Lung (tissue), 17 donors: ENCODE measurements at places on chromosomes 3 and 15.

GRCh38 chr3:111723293-111724215 lies 128.4 kb upstream of the ZBED2 start:
- DNase-seq = no peak

DNA sequence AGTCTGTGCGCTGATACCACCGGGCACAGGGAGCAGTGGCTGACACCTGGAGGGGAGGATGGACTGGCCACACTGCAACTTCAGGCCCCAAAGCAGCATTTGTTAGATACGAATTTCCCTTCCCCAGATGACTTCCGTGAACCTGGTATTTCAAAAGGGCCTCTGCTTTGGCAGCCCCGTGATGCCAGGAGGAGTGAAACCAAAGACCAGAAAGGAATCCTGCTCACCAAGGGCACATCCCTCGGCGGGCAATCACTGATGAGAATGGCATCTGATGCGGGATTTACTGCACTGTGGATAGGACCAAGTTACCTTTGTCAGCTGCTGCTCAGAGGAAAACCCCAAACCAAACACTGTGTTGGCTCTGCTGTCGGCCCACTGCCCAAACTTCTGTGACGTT lies 65.5 kb downstream of the WHAMM start:
- DNase-seq = no peak

DNA sequence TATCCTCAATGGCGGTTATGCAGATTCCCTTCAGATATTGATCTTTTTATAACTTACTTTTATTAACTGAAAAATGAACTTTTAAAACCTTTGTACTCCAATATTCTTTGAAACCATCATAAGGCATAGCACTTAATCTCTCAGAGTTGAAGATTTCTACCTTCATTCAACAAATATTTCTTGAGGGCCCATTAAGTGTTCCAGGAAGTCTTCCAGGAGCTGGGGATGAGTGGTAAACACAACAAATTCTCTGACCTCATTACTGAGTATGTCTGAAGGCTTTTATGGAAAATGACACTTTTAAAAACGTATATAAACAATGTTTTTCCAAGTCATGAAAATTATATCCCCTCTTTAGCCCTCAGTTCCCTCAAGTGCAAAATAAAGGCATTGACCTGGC lies 575.3 kb upstream of the IL12A start:
- DNase-seq = no peak

GRCh38 chr15:43878446-43878845 lies 51.6 kb downstream of the WDR76 start:
- DNase-seq = no peak

GRCh38 chr3:127438371-127438770 lies 150.5 kb upstream of the PRR20G start:
- DNase-seq = no peak

GRCh38 chr3:127059072-127059471 lies 76.2 kb downstream of the PLXNA1 start:
- no peak for DNase-seq

- DNase-seq = no peak
Observed at GRCh38 chr3:42589382-42590109, 1.1 kb upstream of the SS18L2 start.

GRCh38 chr3:126146034-126146433 lies 34.4 kb downstream of the ALDH1L1 start:
- no peak for DNase-seq

- no peak for DNase-seq
Observed at GRCh38 chr3:87201727-87202126, 25.4 kb upstream of the CHMP2B start.

DNA sequence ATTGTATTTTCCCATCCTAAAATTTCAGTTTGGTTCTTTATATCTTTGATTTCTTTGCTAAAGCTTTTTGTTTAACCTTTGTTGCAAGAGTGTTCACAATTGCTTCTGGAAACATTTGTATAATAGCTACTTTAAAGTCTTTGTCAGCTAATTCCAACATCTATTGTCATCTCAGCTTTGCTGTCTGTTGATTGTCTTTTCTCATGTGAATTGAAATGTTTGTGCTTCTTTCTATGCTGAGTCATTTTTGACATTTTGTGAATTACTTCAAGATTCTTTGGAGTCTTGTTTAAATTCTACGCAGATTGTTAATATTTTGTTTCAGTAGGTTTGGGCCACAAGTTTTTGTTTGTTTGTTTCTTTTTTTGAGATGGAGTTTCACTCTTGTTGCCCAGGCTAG lies 73.2 kb downstream of the SUCNR1 start:
- no peak for DNase-seq

DNA sequence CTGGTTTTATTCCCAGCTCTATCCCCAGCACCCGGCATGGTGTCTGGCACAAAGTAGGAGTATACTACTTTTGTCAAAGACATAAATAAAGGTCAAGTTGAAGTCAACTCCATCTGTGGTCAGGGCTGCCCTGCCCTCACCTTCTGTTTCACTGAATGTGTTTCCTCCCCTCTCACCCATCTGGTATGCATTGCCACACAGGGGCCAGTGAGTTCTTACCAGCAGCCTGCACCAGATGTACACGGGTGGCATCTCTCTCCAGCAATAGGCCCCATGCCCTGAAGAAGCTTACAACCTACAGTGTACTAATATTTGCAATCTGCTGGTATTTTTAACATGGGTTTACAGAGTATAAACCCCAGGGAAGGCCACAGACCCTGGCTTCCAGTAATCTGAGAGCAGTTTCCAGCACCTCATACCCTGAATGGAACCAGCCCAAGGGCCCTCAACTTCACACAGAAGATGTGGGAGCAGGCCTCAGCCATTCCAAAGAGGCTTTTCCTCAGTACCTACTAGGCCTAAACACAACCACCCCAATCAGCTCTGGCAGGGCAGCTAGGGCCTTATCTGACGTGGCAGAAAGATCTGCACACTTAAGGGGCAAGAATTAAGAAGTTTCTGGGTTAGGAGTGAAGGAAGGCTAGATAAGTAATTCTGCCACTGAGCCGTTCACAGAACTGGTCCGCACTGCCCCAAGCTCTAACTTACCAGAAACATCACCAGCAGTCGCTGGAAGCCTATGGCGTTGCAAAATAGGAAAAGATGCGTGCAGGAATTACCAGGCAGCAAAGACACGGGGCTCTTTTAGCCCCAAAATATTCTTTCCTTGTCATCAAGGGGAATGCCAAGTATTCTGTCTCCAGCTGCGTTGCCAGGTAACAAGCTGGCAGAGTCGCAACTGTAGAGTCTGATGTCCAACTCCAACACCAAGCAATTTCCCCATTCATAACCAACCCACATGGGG lies 2.1 kb downstream of the IDH2 start:
- peak; percentile 71 for DNase-seq

- DNase-seq = no peak
Observed at GRCh38 chr3:53129344-53129743, 891 bp downstream of the RFT1 start.

- DNase-seq = no peak
Observed at GRCh38 chr3:110900576-110900975, 171.0 kb upstream of the NECTIN3 start.

DNA sequence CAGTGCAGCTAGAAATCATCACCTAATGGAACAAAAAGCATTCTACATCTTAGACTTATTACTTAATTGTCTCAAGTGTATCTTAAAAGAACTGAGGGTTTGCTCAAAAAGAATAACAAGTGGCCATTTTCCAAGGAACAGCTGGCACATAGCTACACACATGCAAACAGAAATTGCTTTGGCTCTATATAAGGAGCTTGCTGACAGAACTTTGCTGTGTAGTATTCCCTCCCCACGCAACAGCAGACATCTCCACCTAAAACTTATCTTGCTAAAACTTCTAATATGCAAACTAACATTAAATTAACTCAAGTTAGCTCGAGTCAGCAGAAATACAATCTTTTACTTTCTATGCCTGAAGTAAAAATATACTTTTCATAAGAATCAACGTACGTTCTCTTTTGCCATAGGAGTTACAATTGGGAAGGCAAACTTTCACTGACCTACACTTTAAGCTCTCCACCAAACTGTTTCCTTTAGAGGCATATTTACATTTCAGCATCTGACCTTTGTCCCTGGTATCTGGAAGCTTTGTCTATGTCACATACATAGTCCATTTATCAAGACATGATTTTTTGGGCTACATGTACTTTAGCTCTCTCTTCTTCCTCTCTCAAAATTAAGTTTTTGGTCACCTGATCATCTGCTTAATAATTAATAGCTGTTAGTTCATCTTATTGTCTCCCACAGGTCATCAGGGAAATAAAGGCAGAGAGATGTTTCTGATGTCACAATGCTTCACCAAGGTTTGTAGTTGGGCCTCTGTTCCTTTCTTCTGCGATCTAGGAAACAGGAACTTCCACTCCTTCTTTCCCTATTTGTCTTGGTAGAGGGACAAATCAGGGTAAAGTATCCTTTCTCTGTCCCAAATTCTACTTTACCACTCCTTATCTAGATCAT lies 163.4 kb upstream of the AGTR1 start:
- no peak for DNase-seq

- DNase-seq = no peak
Observed at GRCh38 chr15:63719281-63719680, 114.5 kb downstream of the HERC1 start.

GRCh38 chr3:120280026-120280425 lies 5.0 kb downstream of the GPR156 start:
- no peak for DNase-seq

DNA sequence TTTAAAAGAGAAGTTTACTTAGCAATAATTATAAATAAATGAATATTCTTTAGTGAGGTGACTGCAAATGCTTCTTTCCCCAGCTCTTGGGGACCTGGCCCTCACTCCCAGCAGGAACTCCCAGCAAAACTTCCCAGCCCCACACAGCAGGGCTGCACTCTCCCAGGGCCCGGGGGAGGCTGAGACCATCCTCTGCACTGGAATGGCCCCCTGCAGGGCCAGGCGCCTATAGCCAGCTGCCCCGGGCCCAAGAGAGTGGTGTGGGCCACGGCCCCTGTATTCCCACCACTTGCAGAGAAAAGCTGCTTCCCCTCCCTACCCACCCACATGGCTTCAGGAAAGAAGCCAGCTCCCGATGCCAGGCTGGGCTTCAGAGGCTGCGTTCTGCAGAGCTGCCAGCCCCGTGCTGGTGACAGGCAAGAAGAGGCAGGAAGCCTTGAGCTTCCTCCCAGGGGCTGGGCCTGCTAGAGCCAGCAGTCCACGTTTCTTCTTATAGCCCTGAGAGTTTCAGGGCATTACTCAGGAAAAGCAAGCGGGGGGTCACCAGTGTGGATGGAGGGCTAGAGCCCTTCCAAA lies 20.0 kb downstream of the IDH2 start:
- no peak for DNase-seq

GRCh38 chr3:7536921-7537320 lies 676.0 kb downstream of the GRM7 start:
- DNase-seq = no peak

GRCh38 chr15:68930268-68931022 lies at the start of gene SPESP1:
TSS of gene SPESP1 (plus strand) at chr15:68930525. CDS start at chr15:68930654, 129 bp downstream.
- DNase-seq = peak; percentile 72

DNA sequence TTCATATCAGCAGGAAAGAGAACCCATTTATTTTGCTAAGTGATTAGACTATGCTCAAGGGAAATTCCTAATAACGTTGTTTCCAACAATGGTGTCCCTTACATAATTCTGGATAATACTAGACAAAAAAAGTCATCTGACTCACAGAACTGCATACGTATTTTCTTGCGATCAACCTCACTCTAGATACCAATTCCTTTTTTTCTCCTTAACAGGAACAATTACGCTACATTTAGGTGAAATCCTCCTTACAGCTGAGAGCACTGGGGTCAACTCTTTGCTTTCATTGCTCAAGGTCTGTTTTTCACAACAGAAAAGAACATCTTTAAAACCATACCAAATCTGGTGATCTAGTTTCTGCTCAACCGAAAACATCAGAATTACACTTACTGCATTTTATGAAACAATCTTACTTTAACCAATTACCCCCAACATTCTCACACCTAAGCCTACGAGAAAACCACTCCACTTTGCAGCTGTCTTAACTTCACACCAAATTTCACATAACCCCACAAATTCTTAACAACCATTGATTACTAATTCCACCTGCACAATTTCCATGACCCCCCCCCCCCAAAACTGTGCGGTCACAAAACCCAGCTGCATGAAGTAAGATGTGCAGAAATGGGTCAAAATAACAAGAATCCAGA lies 61.2 kb upstream of the ICE2 start:
- no peak for DNase-seq

- DNase-seq = no peak
Observed at GRCh38 chr3:8793242-8793641, 23.8 kb upstream of the OXTR start.

DNA sequence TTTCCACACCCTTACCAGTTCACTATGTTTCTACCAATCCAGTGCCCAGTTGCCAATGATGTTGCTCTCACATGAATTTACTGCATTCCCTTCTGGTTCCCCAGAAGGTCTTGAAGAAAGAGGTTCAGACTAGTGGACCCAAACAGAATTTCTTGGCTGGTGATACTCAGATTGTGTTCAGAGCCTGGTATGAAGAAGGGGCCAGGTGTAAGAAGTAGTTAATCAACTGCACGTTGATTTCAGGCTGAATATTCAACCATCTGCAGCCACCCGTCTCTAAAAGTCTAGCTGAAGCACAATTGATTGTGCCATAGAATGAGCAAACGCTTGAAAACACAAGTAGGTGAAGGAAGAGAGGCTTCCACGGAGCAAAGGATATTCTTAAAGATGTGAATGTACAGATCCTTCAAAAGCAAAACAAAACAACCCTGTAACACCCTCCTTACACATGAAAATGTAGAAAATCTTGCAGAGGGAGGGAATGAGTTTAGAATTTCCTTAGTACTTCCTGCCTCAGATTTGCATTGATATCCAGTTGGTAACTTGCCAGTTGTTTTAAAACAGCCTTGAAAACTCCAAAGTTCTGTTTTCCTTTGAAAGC lies 4.7 kb downstream of the RBMS3 start:
- DNase-seq = peak; percentile 82
